ACHN (cell line): ENCODE measurements at places on chromosomes 11 and 22.

- peak; percentile 40 for DNase-seq
Observed at GRCh38 chr11:43825217-43825816, 55.3 kb upstream of the ALKBH3 start.

DNA sequence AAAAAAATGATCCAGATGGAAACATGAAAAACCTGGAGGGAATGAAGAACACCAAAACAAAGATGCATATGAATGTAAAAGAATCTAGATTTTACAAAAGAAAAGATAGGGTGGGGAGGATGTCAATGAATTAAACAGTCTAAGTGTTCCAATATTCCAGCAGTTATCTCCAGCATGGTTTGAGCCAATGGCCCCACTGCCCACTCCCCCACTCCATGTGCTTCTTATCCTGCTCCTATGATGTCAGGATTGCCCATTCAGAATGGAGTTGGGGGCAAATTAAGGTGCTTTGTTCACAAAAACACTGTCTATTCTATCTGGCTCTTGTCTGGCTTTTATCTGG lies 1.2 kb upstream of the OR52K1 start:
- DNase-seq, result no peak

DNA sequence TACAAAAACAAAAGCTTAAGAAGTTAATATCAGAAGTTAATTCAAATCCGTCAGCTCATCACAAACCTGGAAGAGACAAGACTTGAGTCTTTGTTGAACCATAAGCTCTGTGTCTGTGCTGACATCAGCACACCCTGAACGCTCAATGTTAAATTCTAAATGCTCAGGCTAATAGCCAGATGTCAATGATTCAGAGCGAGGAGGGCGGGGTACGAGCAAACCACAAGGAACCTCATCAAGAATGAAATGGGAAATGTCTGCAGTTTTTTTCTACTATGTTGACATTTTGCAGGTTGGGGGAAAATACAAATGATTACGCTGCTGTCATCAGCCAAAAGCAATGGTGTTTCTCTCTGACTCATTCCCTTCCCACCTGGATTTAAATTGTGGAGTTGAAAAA lies 1057.2 kb downstream of the NTM start:
- DNase-seq, result no peak

GRCh38 chr22:46071451-46072109 lies 78.7 kb upstream of the PPARA start:
- DNase-seq, result peak; percentile 87

DNA sequence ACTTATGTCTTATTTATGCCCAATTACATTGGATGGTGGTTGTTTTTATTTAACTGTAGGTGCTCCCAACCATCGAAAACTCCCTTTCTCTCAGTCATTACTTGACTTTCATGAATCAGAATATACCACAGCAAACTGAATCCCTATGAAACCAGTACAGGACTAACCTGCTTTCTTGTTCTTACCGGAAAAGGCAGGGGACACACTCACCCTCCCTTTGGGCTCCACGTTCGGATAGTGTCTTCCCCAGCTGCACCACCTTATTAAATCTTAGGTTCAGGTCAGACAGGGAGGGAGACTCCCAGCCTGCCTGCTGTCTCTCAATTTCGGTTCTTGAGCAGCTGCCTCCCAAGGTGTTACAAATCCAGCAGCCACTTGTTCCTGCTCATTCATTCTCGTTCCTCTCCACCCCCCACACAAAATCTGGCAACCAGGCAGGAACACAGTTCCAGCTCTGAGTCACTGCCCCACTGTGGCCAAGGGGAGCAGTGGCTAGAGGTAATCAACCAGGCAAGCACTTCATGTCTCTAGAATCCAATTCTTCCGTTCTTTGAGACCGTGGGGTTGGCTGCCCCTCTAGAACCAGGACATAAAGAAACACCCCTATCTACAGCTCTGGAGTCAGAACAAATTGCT lies 133.0 kb downstream of the PLEKHA7 start:
- DNase-seq, result peak; percentile 61

GRCh38 chr11:95732930-95733602 lies 56.5 kb downstream of the FAM76B start:
- DNase-seq, result no peak

DNA sequence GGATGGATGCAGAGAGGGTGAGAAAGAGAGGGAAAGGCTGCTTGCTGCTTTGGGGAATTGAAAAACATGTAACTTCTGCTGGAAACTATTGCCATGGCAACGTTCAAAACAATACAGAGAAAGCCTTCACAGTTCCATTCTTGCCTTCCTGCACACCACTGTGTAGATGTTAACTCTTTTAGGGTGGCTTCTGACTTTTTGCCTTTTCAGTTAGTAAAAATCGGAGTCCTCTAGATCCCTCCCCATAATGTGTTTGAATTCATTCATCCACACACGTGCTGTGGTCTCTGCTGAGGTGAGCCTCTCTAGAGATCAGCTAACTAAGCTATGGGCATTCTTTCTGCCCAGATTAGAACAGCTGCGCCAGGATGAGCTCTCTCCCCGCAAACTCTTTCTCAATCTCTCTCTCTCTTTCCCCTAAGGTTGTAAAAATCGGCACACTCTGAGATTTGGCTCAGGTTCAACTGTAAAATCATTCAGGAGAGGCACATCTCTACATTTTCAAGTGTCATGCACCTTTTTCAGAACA lies 1178.3 kb downstream of the LRRC4C start:
- DNase-seq, result no peak

DNA sequence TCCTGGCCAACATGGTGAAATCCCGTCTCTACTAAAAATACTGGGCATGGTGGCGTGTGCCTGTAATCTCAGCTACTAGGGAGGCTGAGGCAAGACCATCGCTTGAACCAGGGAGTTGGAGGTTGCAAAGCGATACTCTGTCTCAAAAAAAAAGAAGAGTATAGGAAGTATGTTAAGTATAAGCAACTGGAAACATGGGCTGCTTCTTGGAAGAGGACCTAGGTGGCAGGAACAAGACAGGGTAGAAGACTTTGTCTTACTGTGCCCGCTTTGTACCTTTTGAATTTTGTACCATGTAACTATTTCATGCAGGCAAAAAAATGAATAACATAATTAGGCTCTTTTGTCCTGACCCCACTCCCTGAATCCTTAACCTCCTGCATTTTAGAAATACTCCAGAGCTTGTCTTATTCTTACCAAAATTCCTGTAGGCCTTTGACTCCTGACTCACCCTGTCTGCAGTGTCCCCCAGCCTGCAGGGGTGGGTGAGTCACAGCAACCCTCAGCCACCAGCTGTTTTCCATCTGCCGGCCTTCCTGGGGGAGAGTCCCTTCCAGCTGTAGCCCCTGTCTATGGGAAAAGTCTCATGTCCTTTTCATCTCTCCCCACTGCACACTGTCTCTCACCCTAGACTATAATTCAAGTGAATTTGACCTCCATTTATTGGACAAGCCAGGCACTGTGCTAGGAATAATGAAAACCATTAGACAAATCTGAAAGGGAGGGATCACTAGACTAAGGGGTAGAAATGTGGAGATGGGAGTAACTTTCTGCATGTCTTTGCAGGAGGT lies 41.8 kb downstream of the TXN2 start:
- DNase-seq, result peak; percentile 68
